Activated T-helper 2 cell treated with anti-CD3 and anti-CD28 coated beads, Interferon-gamma antibody, Interleukin-2, Interleukin-4, amounts not matched to agents 10 μg/mL and 5 μg/mL and 100 μg/mL, durations not matched to agents 14 hours and 24 hours and 36 hours (primary cell): ENCODE measurements at places on chromosomes 16 and 17.

DNA sequence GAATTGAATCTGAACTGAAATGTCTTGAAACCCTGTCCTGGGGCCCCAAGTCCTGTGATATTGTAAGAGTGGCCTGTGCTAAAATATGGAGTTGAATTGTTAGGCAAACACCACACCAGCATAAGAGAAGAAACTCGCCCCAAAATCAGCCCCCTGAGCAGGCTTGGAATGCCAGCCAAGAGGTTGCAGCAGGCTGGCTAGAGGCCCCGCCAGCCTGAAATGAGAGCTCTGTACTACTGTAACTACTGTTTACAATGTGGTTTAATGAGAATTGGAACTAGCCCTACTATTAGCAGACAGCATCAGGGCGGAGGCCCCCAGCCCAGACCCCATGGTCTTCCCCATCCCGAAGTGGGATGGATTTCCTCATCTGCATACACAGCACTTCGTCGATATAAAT lies 23.7 kb downstream of the FBXO39 start:
- no peak overlapping the region for H3K27ac ChIP-seq
- DNase-seq = no peak
- no peak overlapping the region for H3K4me3 ChIP-seq
- H3K27me3 ChIP-seq = peaks cover 13% of the 10 kb centered on the region
- no peaks in the 10 kb centered on the region for H3K4me1 ChIP-seq

GRCh38 chr16:10080051-10080772 lies 102.0 kb downstream of the GRIN2A start:
- H3K4me1 ChIP-seq = no peaks in the 10 kb centered on the region
- no peaks in the 10 kb centered on the region for H3K27me3 ChIP-seq
- no peak overlapping the region for H3K4me3 ChIP-seq

DNA sequence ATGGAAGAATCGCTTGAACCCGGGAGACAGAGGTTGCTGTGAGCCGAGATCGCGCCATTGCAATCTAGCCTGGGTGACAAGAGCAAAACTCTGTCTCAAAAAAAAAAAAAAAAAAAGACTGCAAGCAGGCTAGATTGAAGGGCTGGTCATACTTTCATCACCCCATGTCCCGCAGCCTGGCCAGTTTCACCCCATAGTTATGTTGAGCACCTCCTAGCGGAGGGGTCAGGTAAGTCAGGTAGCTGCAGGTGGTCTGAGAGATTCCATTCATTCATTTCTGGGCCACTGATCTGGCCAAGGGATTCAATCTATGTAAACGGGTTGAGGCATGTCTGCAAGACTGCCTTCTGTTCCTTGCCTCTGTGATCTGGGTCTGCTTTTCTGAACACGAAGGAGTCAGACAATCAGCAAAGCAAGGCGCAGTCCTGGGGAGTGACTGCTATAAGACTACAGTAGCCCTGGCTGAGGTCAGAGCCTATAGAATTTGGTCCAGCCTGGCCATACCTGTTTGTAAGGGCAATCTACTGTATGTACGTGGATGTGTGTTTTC lies 23.6 kb upstream of the BPTF start:
- DNase-seq = no peak
- no peak overlapping the region for H3K27ac ChIP-seq
- peaks cover 8% of the 10 kb centered on the region for H3K27me3 ChIP-seq
- no peaks in the 10 kb centered on the region for H3K36me3 ChIP-seq
- H3K4me1 ChIP-seq = peaks cover 3% of the 10 kb centered on the region

DNA sequence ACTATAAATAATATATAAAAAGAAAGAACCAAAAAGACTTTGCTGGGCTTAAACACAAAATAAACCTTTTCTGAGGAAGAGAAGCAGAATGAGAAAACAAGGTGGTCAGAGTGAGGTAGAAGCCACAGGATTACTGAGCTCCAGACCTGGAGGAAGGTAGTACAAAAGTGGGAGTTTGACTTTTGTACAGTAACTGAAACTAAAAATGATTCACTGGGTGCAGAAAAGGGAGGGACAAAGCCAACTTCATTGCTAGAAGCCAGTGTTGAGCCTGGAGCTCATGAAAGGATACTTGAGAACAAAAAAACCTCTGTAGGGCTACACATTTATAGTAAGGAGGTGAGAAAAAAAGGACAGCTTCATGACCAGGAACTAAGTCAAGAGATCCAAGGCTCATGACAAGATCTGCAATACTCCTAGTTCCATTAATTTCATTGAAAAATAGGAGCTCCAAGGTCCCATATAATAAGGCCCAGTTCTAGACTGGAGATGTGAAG lies 45.5 kb downstream of the PKD1L3 start:
- no peak overlapping the region for H3K4me3 ChIP-seq
- no peaks in the 10 kb centered on the region for H3K36me3 ChIP-seq
- H3K4me1 ChIP-seq = peaks cover 20% of the 10 kb centered on the region
- H3K27ac ChIP-seq = peak overlapping the region; percentile 42
- H3K27me3 ChIP-seq = peaks cover 2% of the 10 kb centered on the region

- no peaks in the 10 kb centered on the region for H3K4me1 ChIP-seq
- no peak overlapping the region for H3K27ac ChIP-seq
- DNase-seq = no peak
- no peak overlapping the region for H3K4me3 ChIP-seq
Measured at GRCh38 chr17:13785981-13786598, 184.4 kb upstream of the HS3ST3A1 start.

DNA sequence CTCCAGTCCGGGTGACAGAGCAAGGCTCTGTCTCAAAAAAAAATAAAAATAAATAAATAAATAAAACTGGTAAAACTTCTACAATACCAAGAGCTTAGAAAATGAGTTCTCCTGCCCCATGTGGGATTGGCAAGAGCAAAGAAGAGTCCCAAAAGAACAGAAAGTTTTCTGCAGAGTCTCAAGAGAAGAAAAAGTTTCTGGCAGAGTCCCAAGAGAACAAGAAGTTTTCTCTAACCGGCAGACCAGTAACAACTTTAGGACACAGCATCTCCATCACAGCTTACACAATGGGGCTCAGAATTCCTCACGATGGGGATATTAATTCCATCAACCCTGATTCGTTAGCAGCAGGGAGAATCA lies 1.1 kb downstream of the SLC39A11 start:
- peak overlapping the region; percentile 92 for H3K4me3 ChIP-seq
- no peak for DNase-seq
- H3K36me3 ChIP-seq = peaks cover 9% of the 10 kb centered on the region
- peaks cover 5% of the 10 kb centered on the region for H3K27me3 ChIP-seq

DNA sequence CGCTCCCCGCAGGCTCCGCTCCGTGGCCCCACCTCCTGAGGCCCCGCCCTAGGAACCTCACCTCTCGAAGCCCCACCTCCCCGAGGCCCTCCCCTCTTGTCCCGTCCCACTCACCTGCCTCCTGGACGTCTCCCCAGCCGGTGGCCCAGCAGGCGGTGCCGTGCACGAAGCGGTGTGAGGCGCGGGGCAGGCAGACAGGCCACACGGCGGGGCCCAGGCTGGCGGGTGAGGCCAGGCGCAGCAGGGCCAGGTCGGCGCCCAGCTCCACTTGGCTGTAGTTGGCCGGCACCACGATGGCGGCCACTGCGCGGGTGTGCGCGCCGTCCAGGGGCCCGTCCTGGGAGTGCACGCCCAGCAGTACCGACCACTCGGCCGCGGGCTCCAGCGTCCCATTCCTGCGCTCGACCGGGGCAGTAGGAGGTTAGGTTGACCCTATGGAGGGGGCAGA lies 1.6 kb downstream of the PRSS36 start:
- H3K4me1 ChIP-seq = no peaks in the 10 kb centered on the region
- H3K27ac ChIP-seq = no peak overlapping the region
- peaks cover 15% of the 10 kb centered on the region for H3K27me3 ChIP-seq
- no peaks in the 10 kb centered on the region for H3K36me3 ChIP-seq
- DNase-seq = no peak

DNA sequence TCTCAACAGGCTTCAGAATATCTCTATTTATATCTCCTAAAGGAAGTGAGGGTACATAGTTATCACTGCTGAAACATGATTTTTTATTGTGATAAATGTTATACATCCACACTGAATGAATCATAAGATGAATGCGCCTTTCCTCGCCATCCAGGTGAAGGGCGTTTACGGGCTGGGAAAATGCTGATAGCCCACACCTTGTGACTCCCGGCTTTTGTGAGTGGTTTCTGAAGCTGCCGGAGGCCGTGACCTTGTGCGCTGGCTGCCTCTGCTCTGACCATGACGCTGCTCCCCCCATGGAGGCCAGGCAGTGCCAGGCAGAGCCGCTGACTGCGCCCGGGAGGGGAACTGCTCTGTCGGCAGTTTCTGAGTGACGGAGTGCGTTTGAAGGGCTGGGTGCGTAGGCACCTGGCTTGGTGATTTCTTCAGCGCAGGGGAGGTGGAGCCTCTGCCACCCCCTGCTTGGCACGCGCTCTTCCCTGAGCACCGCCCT lies 97.2 kb downstream of the RAP1GAP2 start:
- DNase-seq = no peak
- no peaks in the 10 kb centered on the region for H3K27me3 ChIP-seq

- DNase-seq = peak; percentile 80
- H3K27me3 ChIP-seq = peaks cover 32% of the 10 kb centered on the region
- no peaks in the 10 kb centered on the region for H3K36me3 ChIP-seq
- H3K27ac ChIP-seq = no peak within 1 kb of the TSS
- peaks cover 13% of the 10 kb centered on the region for H3K4me1 ChIP-seq
Measured at GRCh38 chr17:7294614-7295153, at the start of gene YBX2. Gene YBX2 (minus strand): TSS chr17:7294639. CDS start chr17:7294500, 139 bp downstream.

DNA sequence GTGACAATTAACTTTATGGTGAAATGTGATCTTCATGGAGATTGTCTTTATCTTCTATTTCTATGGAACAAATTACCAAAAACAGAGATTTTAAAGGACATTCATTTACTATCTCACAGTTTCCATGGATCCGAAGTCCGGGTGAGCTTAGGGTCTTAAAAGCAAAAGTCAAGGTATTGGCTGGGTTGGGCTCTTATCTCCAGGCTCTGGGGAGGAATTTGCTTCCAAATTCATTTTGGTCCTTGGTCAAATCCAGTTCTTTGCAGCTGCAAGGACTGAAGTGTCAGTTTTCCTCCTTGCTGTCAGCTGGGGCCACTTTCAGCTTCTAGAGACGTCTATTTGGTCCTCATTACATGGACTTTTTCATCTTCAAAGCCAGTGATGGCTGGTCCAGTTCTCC lies 395.8 kb upstream of the MAF start:
- H3K36me3 ChIP-seq = no peaks in the 10 kb centered on the region
- peaks cover 3% of the 10 kb centered on the region for H3K27me3 ChIP-seq
- no peaks in the 10 kb centered on the region for H3K4me1 ChIP-seq
- H3K4me3 ChIP-seq = no peak overlapping the region

- no peak overlapping the region for H3K4me3 ChIP-seq
- no peaks in the 10 kb centered on the region for H3K27me3 ChIP-seq
- no peak for DNase-seq
- H3K27ac ChIP-seq = no peak overlapping the region
- H3K4me1 ChIP-seq = no peaks in the 10 kb centered on the region
Measured at GRCh38 chr17:81140018-81140417, 25.3 kb upstream of the PVALEF start.

DNA sequence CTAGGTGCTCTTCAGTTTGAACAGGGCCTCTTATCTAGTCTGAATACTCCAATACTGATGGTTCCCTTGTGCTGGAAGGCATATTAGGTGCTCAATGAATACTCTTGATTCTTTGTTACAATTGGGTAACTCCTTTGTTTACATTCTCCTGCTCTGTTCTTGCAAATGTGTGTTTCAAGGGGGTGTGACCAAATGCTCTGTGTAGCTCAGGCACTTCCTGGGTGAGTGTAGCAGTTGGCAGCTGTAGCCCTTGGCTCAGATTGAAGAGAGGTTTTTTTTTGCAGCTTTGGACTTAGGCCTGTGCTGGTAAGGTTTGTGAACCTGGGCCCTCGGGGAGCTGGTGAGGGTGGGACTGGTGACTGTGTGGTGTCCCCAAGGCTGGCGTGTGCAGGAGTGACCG lies 20.2 kb downstream of the TBCD start:
- no peak overlapping the region for H3K27ac ChIP-seq
- no peak for DNase-seq
- peaks cover 6% of the 10 kb centered on the region for H3K4me1 ChIP-seq
- peaks cover 43% of the 10 kb centered on the region for H3K36me3 ChIP-seq
- no peaks in the 10 kb centered on the region for H3K27me3 ChIP-seq

- no peaks in the 10 kb centered on the region for H3K36me3 ChIP-seq
- no peak overlapping the region for H3K4me3 ChIP-seq
- no peak for DNase-seq
- H3K4me1 ChIP-seq = no peaks in the 10 kb centered on the region
- H3K27ac ChIP-seq = no peak overlapping the region
- H3K27me3 ChIP-seq = peaks cover 11% of the 10 kb centered on the region
Measured at GRCh38 chr17:8701221-8701620, 43.4 kb downstream of the CCDC42 start.

- H3K36me3 ChIP-seq = peaks cover 65% of the 10 kb centered on the region
- no peak overlapping the region for H3K27ac ChIP-seq
- H3K4me1 ChIP-seq = peaks cover 18% of the 10 kb centered on the region
- no peaks in the 10 kb centered on the region for H3K27me3 ChIP-seq
- H3K4me3 ChIP-seq = no peak overlapping the region
Measured at GRCh38 chr17:4719146-4719545, 8.7 kb downstream of the ARRB2 start.

DNA sequence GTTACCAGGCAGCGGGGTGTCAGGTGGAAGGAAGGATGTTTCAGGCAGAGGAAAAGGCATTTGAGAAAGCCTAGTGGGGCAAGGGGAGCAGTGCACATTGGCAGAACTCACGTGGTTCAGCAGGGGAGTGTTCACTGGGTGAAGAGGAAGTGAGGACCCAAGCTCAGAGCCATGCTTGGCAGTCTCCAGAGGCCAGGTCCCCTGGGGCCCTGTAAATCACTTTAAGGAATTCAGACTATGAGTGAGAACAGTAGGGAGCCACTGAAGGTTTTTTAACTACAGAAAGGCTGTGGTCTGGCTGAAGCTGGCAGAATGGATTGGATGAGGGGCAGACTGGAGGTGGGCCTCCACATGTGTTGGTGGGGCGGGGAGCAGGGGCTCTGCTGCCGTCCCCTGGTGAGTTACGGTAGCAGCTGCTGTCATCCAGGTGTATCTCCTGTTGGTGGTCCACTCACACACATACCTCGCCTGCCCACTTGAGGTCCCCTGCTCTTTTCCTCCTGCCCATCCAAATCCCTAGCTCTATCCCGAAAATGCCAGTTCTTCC lies 5.1 kb downstream of the CLEC16A start:
- no peaks in the 10 kb centered on the region for H3K36me3 ChIP-seq
- peak overlapping the region; percentile 53 for H3K27ac ChIP-seq
- DNase-seq = peak; percentile 44
- H3K4me3 ChIP-seq = no peak overlapping the region
- no peaks in the 10 kb centered on the region for H3K27me3 ChIP-seq
- peaks cover 40% of the 10 kb centered on the region for H3K4me1 ChIP-seq

DNA sequence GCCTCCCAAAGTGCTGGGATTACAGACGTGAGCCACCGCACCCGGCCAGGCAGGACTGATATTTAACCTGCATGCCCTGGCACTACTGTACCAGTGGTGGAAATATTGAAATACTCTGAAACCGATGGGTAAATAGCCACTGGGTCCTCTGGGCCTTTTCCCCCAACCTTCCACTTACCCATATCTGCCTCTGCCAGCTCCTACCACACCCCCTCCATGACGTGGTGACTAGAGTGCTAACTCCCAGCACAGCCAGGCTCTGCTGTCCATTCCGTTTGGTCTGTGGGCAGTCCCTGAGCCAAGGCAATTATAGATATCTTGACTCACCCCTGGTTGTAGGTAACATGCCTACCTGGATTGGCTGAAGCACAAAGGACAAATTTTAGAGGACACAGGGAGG lies 187.8 kb downstream of the PRKCB start:
- DNase-seq = no peak
- H3K36me3 ChIP-seq = peaks cover 11% of the 10 kb centered on the region
